Endodermal cell (in vitro differentiated cells): ENCODE measurements at places on chromosomes 2 and 18.

- no peak for DNase-seq
Observed at GRCh38 chr18:34758378-34758948, 48.4 kb downstream of the DTNA start.

DNA sequence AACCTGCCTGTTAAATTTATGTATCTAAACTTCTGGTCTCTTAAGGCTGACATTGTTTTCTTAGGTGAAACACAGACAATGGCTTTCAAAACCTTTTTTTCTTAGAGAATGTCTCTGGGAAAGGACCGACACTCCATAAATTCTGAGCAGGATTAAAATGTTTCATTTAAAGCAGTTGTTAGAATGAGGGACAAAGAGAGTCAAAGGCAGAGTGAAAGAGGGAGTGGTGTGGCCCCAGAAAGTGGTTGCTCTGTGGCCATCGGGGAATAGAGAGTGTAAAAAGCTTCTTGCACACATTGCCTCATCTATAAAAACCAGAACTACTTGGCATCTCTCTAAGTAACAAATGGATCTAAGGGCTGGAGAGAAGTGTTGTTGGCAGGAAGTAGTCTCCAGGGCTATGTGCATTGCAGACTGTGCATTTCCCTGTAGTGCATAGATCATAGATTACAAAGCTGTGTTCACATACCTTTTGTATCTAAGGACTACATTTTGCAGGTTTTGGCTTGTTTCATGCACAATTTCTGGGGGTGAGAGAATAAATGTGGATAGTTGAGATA lies 3.6 kb downstream of the RPRM start:
- no peak for DNase-seq

GRCh38 chr2:85853499-85854165 lies 35.2 kb downstream of the ST3GAL5 start:
- no peak for DNase-seq

DNA sequence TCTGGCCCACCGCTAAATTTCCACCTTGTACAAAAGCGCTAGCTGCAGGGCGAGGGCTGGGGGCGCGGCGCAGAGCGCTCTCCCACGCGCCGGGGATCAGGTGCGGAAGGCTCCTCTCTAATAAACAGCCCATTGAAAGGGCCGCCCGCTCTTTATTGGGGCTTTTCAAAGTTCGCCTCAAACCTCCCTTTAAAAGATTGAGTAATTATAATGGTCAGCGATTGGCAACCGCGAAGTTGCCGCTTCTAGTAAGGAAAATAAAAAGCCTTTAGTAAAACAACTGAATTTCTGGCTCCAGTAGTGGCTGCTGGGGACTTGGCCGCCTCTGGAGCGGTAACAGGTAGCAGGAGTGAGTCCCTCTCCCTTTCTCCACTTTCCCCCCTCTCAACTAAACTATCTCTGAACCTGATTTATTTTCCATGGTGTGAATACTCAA lies 755 bp downstream of the NEUROD1 start:
- peak; percentile 49 for DNase-seq

- DNase-seq, result no peak
Observed at GRCh38 chr2:20178249-20178607, 46.7 kb downstream of the SDC1 start.

DNA sequence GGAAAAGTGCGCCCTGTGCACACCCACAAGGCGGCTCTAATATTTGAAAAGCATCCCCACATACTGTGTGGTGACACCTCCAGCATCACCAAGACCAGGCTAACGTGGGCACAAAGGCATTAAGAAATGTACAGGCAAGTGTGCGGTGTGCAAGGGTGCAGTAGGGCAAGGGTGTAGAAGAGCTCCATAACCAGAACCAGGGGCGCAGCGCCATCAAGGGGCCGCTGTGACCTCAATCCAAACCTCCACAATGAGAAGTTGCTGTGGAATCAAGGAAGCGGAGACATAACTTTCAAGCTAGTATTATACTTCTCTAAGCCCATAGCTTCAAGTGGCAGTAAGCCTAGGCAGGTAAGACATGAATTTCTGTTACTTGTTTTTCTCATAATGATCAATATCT lies 13.0 kb downstream of the L3MBTL4 start:
- peak; percentile 78 for DNase-seq

GRCh38 chr2:58376592-58376991 lies 135.5 kb upstream of the FANCL start:
- DNase-seq, result no peak

DNA sequence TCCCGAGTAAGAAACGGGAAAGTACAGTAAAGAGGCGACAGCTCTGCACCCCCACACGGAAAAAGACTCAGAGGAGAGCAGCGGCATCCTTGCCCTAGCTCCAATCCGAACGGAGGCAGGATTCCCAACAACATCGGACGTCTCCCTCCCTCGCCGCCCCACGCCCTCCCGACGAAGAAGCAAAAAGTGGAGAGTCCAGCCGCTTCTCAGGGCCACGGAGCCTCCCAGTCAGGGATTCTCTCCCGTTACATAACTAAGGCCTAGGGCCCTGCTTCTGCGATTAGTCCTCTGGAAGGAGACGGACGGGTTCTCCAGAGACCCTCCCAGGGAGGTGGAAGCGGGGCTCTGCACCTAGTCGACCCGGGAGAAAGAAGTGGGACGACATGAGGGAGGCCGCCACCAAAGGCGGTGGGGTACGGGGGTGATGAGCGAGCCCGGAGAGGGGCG lies 587 bp downstream of the SUMO1 start:
- no peak for DNase-seq

- DNase-seq, result peak; percentile 48
Observed at GRCh38 chr2:97714950-97715652, 1.7 kb downstream of the ZAP70 start.

GRCh38 chr18:49961271-49961670 lies 147.9 kb upstream of the ACAA2 start:
- no peak for DNase-seq

DNA sequence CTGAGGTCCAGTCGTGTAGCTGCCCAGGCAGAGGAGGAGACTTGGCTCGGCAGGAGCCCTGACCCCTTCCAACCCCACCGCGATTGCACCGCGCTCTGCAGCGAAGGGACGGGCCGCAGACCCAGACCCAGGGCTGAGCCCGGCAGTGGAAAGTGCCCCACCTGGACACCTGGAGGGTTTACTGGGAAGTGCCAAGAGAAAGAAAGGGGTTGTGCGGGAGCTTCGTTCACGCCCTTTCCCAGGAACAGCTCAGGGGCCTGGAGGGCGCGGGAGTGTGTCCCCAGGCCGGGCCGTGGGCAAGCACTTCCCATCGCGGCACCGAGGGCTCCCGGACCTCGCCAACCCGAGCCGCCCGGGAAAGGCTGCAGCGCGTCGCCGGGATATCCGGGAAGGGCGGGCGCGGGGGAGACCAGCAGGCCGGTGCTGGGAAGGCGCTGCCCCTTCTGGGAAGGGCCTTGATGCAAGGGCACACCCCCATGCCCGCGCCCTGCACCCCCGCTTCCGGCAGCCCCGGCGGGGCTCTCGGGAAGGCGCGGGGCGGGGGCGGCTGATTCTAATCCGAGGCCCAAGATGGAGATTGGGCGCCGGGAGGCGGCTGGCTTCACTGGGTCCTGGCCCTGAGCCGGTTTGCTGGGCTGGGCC lies 36.1 kb upstream of the MRPL33 start:
- peak; percentile 91 for DNase-seq

DNA sequence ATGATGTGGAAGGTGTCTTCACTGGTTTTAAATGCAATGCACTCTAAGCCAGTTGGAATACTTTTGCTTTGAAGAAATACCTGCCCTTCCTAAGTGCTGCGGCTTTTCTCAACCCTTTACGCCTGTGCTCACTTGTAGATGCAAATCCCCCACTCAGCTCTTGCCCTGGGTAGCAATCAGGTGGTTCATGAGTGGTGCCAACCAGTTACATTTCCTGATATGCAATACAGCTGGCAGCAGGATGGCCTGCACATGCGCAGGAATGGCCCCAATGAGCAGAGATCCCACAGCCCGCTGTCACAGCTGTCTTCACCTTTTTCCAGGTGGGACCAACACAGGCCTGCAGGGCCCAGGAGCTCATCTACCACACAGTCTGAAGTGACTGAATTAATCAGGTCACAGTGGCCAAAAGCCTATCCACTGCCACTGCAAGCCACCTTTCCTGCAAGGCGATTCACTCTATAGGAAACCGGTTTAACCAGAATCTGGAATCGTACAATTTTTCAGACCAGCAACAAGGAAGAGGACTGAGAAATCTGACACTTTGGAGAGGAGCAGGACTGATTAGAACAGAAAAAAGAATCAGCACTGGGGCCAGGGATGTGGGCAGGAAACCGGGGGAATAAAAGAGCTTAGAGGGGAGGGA lies 247.8 kb downstream of the MYT1L start:
- DNase-seq, result no peak

GRCh38 chr2:40851661-40852060 lies 399.8 kb upstream of the SLC8A1 start:
- DNase-seq, result no peak

- DNase-seq, result no peak
Observed at GRCh38 chr2:85959185-85959584, 70.4 kb upstream of the ST3GAL5 start.

GRCh38 chr18:63472380-63472779 lies 4.4 kb upstream of the SERPINB5 start:
- no peak for DNase-seq

- peak; percentile 25 for DNase-seq
Observed at GRCh38 chr2:31051258-31052140, 86.7 kb downstream of the GALNT14 start.

DNA sequence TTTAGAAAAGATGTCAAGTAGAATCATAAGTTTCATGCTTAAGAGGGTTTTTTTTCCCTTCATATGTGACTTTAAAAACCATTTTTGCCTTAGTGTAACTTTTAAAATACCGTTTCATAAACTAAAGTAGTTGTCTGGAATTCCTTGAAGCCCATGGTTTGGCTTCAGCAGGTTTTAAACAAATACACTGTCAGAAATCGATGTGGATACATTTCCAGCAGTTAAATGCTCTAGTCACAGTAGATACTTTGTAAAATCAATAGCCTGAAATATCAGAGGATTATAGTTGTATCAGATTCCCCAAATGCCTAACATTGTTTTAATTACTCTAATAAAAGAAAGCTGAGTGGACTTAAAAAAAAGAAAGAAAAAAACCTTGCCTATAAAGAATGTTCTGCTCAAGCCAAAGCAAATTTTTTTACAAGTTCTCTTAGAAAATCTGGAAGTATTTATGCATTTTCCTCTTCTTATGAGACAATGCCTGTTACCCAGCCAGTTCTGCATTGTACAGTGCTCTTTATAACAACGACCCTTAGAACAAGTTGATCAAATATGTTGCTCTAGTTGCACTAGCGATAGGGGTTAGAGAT lies 260.5 kb downstream of the LTBP1 start:
- DNase-seq, result no peak

- DNase-seq, result no peak
Observed at GRCh38 chr2:22683914-22684313, 701.1 kb upstream of the KLHL29 start.

- no peak for DNase-seq
Observed at GRCh38 chr18:76633588-76634269, 138.7 kb upstream of the ZNF516 start.

- peak; percentile 59 for DNase-seq
Observed at GRCh38 chr2:26623541-26624495, 17.3 kb downstream of the CIB4 start.

DNA sequence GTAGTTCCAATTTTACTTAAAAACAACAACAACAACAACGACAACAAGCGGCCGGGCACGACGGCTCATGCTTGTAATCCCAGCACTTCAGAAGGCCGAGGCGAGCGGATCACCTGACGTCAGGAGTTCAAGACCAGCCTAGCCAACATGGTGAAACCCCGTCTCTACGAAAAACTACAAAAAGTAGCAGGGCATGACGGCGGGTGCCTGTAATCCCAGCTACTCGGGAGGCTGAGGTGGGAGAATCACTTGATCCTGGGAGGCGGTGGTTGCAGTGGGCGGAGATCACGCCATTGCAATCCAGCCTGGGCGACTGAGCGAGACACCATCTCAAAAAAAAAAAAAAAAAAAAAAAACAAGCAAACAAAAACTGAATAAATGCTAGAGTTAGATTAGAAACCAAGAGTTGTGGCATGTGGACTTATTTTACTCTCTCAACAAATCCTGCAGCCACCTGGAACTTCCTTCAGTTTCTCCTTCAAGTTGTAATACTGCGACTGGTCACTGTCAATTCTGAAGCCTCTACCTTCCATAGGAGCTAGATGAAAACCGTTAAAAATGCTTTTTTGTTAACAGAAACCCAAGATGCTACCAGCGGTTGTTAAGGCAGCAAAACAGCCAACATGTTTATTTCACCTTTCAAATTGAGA lies 1.3 kb downstream of the ATP5F1A start:
- peak; percentile 47 for DNase-seq

DNA sequence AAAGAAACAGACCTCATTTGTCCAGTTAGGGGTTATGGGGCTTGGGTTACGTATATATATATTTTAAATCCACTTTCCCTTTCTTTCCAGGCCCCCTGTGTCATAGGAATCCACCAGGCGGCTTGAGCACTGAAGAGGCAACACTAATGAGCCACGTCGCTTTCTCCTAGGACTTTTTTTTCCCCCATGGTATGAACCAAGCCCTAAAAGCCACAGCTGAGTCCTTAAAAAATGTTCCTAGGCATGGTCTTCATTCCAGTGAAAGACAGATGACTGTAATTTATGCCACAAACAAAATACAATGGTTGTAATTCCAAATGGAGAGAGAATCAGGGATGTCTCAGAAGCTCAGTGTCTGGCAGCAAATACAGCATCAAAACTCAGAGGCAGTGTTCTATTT lies 146.8 kb downstream of the EPHA4 start:
- DNase-seq, result no peak

- DNase-seq, result no peak
Observed at GRCh38 chr2:29829841-29830240, 91.5 kb downstream of the ALK start.

DNA sequence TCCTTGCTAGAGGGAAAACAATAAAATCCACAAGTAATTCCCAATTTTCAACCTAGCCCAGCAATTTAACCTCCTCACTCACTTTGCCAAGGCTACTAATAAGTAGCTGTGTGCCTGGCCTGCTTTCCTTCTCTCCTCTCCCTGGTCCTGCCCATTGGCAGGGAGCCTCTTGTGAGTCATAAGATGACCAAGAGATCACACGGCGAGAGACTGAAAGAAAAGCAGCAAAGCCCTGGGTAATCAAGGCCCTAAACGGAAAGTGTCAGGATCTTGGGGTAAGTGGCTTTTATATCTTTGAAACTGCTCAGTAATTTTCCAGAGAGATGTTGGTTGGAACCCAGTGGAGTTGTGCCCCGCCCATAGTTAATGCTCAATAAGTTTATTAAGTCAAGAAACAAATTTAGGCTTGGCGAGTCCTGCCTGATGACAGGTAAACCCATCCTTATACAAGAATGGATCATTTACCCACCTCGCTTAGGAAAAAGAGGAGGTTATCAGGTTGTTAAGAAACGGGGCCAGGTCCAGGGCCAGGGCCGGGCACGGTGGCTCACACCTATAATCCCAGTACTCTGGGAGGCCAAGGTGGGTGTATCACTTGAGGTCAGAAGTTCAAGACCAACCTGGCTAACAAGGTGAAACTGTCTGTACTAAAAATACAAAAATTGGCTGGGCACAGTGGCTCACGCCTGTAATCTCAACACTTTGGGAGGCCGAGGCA lies 10.0 kb upstream of the ADAM17 start:
- DNase-seq, result no peak

GRCh38 chr2:58634653-58635370 lies 393.7 kb upstream of the FANCL start:
- peak; percentile 67 for DNase-seq

GRCh38 chr2:41698678-41699422 lies 349.0 kb upstream of the PKDCC start:
- DNase-seq, result peak; percentile 87

- no peak for DNase-seq
Observed at GRCh38 chr2:122753336-122753735, 997.9 kb downstream of the TSN start.
